ENCODE measurements at places on chromosomes 2 and 18. TPM values are rescaled to one million over a fixed set of nuclear protein-coding genes. Genes with fewer than 3 reads are reported as not detected.

ARMC9 gene
- 12.3 TPM for total RNA-seq

EPC2 gene
- 26.5 TPM for total RNA-seq

CHRND gene
- total RNA-seq, result not detected

ADRA2B gene
- total RNA-seq, result 0.32 TPM

REG3A gene
- total RNA-seq, result not detected

GYPC gene
- 28.9 TPM for total RNA-seq
